ENCODE measurements at places on chromosomes 1 and 21.
A peak's percentile ranks its signal among the peaks of the same experiment; 100 is the strongest.

- peak; percentile 45 for DNase-seq
Measured at GRCh38 chr1:25616987-25617624, 515 bp downstream of the MAN1C1 start.

- DNase-seq: no peak
Measured at GRCh38 chr1:41578712-41579335, 94.3 kb upstream of the EDN2 start.

DNA sequence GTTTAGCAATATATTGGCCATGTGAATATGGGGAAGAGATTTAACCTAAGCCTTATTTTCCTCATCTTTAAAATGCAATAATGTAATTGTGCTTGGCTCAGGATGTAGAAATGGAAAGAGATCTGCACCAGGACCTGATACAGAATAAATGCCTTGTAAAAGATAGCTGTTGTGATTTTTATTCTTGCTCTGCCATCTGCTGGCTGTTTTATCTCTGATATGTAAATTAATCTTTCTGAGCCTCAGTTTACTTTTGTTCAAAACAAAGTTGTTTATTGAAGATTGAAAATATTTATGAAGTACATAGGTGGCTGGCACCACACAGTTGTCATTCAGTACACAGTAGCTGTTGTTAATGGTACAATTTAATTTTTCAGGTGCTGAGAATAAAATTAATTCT lies 21.9 kb downstream of the ZYG11B start:
- no peak for DNase-seq

- DNase-seq: no peak
Measured at GRCh38 chr21:41483415-41483814, 24.5 kb downstream of the TMPRSS2 start.

- no peak for DNase-seq
Measured at GRCh38 chr1:206566999-206567398, 45.3 kb downstream of the EIF2D start.

GRCh38 chr1:83769072-83769471 lies 229.9 kb downstream of the TTLL7 start:
- DNase-seq: no peak

DNA sequence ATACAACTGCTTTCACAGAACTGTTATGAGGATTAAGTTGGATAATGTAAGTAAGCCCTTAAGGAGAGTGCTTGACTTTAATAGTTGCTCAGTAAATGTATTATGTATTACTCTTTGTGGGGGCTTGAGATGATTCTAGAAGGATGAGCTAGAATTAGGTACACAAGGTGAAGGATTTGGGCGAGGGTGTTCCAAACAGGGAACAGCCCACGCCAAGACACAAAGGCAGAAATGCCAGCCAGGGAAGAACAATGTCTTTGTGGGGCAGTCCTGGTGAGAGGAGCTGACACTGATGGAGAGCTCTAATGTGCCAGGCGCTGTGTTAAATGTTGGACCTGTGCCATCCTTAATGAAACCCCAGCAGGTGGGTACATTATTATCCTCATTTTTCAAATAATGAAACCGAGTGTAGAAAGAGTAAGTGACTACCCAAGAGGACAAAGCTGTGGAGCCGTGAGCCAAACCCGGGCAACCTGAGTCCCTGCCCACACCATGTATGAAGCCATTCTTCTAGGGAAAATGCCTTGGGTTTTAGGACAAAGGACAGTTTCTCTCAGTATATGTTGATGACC lies 362.4 kb downstream of the HHAT start:
- no peak for DNase-seq

DNA sequence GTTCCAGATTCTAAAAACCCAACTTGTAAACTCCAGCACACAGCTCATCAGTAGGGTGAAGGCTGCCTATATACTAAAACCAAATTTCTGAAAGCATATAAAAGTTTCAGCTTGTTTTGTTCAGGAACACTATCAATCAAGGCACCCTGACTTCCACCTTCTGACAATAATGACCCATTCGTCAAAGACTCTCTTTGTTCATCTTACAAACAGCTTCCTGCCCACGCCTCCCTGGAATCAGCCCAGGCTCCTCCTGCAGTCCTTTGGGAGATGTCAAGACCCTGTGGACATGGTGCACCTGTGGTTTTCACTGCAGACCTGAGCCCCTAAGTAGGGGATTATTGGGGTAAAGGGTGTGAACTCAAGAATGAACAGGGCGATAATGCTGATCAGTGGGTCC lies 178.9 kb upstream of the CAMK1G start:
- no peak for DNase-seq

DNA sequence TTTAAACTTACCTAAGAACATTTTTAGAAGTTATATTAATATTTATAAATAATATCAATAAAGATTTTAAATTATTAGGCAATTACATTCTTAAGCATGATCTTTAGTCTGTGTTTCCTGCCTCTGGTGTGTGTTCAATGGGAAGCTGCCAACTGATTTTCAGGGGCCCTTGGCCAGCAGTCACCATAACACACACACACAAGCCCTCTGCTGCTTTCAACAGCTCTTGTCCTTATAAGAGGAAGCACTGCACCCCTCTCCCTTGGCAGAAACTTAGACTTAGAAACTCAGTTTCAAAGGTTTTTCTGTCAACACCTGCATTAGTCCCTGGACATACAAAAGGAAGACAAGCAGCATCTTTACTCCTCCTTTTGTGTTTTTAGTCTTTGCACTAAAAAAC lies 81.4 kb downstream of the VAV3 start:
- no peak for DNase-seq

- DNase-seq: no peak
Measured at GRCh38 chr1:20403423-20404145, 82.4 kb downstream of the CAMK2N1 start.

Measured in GM13976 (cell line).